NCI-H2227 treated with DMSO at 0.1 percent for 48 hours (cell line): ENCODE measurements at places on chromosomes 2 and 18.

GRCh38 chr18:50850307-50851065 is 28.4 kb upstream of the ME2 start:
- no peak for DNase-seq

DNA sequence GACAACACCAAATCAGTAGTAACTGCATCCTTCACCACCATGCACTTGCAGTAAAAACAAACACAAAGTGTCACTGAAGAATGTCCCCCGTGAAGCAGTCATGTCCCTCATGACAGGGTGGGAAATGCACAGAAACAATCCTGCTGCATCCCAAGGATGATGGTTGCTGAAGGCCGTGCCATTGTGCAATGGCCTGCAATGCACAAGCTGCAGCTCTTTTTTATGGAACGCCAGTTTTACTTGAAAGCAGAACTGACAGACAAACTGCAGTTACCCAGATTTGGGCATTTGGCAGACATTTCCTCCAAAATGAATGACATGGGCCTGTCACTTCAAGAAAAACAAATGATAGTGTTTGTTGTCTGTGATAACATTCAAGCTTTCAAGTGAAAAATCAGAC is 2.4 kb upstream of the CHST10 start:
- DNase-seq: no peak

- DNase-seq: no peak
Observed at GRCh38 chr2:8437228-8437948, 244.5 kb upstream of the ID2 start.

GRCh38 chr2:177229442-177230242 is 17.0 kb downstream of the HNRNPA3 start:
- no peak for DNase-seq

GRCh38 chr2:12054956-12055618 is 308.7 kb downstream of the LPIN1 start:
- DNase-seq: no peak

DNA sequence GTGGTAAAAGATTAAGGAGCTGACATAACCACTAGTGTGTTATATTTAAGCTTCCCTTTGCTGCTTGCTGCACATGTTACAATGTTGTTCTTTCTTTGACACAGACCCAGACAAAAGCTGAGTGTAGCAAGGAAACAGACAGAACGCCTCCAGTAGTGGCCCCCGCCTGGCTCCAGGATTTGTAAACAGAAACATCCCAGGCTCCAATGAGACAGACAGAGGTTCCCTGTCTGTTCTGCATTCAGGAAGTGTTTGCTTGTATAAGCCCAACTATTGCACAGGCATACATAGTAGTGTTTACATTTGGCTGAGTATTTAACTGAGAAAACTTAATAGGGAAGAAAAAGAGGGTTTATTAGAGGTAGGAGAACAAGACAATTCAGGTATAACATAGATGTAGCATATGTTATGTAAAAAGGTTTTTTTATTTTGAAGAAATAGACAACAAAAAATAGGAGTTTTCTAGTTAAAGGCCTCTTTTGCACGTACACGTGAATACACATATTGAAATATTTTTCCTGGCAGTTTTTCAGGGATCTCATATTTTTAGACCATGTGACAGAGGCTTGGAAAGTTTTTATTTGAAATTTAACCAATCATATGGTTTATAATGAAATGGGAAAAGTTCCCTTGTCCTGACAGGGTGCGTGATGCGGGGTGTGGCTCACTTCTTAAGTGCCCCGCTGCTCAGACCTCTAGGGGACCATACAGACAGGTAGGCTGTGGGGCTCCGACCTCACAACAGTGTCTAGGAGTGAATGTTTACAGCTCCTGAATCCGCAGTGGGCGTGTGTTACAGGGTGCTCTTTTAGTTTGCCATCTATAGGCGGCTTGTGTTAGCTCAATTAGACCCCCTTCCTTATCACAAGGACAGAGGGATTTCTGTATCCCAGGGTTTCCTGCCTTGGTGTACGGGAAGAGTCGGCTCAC is 118.4 kb downstream of the BMPR2 start:
- DNase-seq: no peak

- DNase-seq: no peak
Observed at GRCh38 chr2:241948299-241948897, 78.9 kb downstream of the RTP5 start.

GRCh38 chr2:145029873-145030272 is 510.0 kb upstream of the ZEB2 start:
- DNase-seq: no peak

DNA sequence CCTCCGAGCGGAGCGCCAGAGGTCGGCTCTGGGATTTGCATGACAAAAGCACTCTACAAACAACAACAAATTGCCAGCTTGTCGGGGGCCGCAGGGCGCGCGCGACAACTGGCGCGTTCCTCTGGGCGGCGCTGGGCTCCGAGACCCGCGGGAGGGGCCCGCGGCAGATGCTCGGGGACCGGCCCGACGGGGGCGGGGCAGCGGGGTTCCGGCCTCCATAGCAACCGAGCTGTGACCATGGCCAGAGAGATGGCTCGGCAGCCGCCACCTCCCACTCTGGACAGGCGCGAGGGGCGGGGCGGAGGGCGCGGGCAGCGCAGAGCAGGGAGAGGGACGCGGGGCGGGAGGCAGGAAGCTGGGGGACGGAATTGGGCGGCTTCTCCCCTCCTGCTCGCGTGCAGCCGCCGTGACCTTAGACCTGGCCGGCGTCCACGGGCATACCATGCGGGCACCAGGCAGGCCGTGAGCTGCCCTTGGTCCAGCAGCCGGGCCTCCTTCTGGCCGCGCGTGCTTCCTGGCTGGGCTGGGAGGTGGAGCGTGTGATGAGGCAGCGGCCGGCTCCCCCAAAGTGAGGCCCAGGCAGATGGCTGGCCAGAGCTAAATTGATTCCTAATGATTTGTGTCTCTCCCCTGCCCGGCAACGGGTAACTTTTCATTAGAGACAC is 171.5 kb downstream of the CELF4 start:
- DNase-seq: peak; percentile 87

GRCh38 chr2:23578964-23579671 is 194.1 kb downstream of the KLHL29 start:
- DNase-seq: no peak

DNA sequence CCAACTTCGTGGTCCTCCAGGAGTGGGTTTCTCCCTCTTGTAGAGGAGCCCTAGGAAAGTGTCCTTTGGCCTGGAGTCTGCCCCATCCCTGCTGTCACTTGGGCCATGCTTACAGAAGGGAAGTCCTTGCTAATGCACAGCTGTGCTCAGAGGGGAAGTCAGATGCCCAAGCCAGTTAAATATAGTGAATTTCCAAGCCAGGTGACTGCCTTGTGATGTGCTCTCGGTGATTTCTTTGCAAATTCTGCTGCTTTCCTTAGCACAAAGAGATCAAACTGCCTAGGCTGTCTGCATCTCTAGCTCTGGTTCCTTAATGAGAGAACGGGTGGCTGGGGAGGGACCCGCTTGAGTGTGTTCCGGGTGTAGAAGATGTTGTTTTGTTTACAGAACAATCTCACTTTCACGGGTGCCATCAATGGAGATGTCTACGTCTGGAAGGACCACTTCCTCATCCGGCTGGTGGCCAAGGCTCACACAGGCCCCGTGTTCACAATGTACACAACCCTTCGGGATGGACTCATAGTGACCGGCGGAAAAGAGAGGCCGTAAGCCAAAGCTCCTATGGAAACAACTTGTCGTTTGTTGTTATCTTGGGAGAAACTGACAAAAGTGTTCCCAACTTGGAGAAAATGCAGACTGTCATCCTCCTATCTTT is 91.4 kb downstream of the RTN4 start:
- DNase-seq: no peak

- DNase-seq: no peak
Observed at GRCh38 chr2:61620244-61621159, 82.3 kb upstream of the XPO1 start.

DNA sequence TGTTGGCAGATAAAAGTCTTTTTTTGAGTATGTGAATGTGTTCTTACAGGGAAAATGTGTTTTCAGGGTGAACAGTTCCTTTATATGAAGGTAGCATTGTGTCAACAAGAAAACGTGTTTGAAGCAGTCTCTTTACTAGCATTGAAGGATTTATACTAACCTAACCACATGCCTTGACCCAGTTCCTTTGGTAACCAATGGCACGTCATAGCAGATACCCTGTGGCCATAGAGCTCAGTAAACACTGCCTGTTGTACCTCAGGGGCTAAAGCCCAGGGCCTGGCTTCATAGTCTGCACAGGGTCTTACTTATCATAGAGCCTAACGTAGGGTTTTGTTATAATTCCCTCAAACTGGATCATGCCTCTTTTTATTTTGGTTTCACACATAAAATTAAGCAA is 32.1 kb upstream of the NFU1 start:
- no peak for DNase-seq

DNA sequence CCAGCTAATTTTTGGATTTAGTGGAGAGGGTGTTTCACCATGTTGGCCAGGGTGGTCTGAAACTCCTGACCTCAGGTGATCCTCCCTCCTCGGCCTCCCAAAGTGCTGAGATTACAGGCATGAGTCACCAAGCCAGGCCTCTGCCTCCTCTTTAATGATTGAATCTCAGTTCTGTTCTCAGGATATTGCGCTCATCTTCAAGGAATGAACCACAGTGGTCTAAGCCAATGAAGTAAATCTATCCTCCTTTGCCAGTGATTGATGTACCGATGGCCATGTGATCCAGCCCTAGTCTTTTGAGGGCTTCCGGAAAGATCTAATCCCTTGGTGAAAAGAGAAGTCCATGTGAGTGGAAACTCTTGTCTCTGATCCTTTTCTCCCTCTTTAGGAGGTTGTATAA is 48.6 kb downstream of the POLE4 start:
- no peak for DNase-seq

GRCh38 chr2:102181919-102182635 is 4.7 kb upstream of the IL1RL2 start:
- DNase-seq: no peak

GRCh38 chr2:235958221-235958930 is 209.8 kb downstream of the GBX2 start:
- no peak for DNase-seq

DNA sequence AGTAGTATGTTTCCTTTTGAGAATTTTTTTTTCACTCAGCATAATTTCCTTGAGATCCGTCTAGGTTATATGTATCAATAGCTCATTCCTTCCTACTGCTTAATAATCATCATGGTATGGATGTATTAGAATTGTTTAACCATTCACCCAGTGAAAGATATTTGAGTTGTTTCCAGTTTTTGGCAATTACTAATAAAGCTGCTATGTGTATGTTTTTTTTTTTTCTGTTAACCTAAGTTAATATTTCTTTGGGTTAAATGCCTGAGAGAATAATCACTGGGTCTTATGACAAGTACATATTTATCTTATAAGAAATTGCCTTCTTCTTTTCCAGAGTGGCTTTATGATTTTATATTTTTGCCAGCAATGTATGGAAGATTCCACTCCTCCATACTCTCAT is 96.4 kb upstream of the ST6GAL2 start:
- DNase-seq: no peak

DNA sequence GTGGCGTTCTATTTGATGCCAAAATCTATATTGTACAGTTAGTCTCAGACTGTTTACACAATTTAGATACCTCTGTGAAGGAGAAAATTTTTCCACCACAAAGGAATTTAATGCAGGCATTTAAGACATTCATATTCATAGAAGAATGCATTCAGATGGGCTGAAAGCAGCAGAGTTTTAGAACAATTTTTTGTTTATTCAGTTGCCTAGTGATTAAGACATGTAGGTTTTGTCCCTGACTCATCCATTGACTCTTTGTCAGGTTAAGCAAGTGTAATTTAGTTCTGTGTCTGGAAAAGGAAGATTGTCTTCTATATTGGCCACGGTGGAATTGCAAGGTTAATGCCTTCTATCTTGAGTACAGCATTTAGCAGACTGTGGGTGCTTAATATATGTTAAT is 515.0 kb downstream of the PARD3B start:
- DNase-seq: no peak
